ENCODE measurements at places on chromosomes 16 and 17. TPM values are rescaled to one million over a fixed set of nuclear protein-coding genes. Genes with fewer than 3 reads are reported as not detected.

- peaks cover 6% of the 10 kb centered on the region for H3K27me3 ChIP-seq
- H3K36me3 ChIP-seq, result no peaks in the 10 kb centered on the region
- DNase-seq, result no peak
- no peak overlapping the region for H3K4me3 ChIP-seq
- H3K27ac ChIP-seq, result no peak overlapping the region
- no peaks in the 10 kb centered on the region for H3K4me1 ChIP-seq
Measured at GRCh38 chr16:86775511-86775921, 197.2 kb downstream of the FOXL1 start.

DNA sequence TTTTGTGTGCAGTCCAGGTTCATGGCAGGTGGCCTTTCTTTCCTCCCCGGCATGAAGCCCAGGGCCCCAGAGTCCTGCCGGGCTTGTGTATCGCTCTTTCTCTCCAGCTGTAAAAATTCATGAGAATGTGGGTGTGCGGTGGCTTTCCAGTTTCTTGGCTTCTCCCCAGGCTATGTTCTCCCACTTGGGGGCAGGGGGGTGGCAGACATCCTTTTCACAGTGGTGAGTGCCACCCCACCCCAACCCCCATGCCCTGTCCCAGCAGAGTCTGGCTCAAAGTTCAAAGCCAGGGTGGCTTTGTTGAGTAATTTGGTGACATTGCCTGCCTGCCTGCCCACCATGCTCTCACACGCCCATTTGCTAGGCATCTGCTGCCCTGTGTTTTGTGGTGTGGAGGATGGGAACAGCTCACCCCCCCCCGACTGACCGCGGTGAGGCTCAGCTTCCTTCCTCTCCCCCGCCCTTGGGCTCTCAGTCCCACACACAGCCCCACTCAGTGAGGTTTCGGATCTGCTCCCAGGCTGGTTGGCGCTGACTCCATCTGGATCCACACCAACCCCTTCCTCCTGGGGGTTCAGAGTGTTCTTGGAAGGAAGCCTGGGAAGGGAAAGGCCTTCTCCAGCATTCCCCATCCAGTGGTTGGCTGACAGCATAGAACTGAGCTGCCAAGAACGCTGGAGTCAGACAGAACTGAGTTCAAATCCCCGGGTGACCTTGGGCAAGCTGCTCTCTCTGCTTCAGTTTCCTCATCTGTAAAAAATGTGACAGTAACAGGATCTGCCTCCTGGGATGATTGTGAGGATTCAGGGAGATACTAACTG, 36.0 kb downstream of the CHD9 start:
- peak; percentile 20 for DNase-seq
- H3K27me3 ChIP-seq, result no peaks in the 10 kb centered on the region
- H3K36me3 ChIP-seq, result peaks cover 7% of the 10 kb centered on the region
- H3K4me1 ChIP-seq, result peaks cover 71% of the 10 kb centered on the region
- peak overlapping the region; percentile 87 for H3K27ac ChIP-seq

DNA sequence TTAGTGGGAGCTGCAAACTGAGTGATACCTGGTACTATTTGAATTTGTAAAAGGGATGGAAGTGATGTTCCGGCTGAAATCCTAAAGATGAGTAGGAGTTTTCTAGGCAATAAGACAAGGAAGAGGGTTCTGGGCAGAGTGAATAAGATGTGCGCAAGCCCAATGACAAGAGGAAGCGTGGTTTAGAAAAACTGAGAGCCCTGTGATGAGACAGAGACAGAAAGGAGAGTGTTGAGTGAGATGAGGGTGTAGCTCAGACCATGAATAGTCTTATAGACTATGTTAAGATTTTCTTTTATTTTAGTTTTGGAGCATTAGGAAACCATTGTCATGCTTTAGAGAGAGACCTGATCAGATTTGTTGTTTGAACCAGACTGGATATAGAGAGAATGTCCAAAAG, 50.2 kb downstream of the COX10 start:
- peaks cover 19% of the 10 kb centered on the region for H3K4me1 ChIP-seq
- no peaks in the 10 kb centered on the region for H3K27me3 ChIP-seq
- no peak overlapping the region for H3K4me3 ChIP-seq
- no peak overlapping the region for H3K27ac ChIP-seq
- DNase-seq, result no peak

DNA sequence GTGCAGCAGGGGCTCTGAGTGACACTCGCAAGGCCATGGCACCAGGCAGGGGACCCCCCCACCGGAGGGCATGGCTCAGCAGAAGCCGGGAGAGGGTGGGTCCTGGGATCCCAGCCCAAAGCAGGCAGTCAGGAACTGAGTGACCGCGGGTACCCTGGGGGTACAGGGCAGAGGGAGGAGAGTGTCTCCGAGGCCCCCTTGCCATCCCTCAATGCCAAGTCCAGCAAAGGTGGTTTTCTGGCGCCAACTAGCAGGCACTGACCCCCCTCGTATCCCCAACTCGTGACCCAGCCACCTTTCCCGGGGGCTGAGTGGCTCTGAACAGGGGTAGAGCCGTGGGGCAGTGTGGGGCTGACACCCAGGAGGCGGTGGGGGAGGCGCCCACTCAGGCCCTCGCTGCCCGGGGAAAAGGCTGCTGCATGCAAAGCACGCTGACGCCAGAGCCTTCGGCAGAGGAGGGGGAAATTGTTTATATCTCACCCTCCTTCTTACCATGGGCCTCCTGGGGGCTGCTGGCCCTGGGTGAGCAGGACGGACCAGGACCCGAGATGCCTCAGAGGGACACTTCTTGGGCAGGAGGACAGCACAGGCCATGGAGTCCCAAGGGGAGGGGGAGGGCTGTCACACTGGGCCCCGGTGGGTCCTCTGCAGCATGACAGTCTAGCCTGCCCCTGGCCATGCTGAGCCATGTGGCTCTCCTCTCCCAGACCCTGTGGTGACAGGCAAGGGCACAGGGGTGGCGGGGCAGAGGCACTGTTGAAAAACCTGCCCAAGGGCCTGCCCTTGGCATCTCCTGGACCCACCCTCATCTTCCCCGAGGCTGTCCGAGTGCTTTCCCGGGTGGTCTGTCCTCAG, 14.6 kb upstream of the ENPP7 start:
- no peaks in the 10 kb centered on the region for H3K36me3 ChIP-seq
- no peaks in the 10 kb centered on the region for H3K4me1 ChIP-seq
- no peak overlapping the region for H3K4me3 ChIP-seq
- peaks cover 10% of the 10 kb centered on the region for H3K27me3 ChIP-seq

DNA sequence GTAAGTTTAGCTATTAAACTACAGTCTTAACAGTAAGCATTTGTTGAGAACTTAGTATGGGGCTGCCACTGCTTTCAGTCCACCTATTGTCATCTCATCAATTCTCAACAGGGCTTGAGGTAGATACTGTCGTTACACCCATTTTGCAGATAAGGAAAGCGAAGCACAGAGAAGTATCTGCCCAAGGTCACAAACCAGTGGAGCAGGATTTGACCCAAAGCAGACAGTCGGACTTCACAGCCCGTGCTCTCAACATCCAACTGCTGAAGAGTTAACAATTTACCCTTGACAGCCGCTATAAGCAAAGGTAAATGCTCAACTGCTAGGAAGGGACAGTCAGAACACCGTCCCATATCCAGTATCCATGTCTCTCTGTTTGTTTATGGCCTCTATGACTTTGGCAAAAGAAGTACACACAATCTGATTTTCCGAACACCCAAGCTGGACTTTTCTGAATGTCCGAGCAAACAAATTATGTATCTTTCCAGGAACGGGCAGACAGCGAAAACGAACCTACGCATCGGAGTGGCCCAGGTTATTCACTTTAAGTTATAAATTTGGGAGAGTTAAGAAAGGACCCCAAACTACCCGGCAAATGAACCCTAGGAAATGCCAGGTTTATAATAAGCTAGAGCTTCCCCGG, 1.2 kb downstream of the SIAH1 start:
- peaks cover 6% of the 10 kb centered on the region for H3K36me3 ChIP-seq
- H3K4me3 ChIP-seq, result peak overlapping the region; percentile 93
- peaks cover 47% of the 10 kb centered on the region for H3K4me1 ChIP-seq
- peak overlapping the region; percentile 88 for H3K27ac ChIP-seq

DNA sequence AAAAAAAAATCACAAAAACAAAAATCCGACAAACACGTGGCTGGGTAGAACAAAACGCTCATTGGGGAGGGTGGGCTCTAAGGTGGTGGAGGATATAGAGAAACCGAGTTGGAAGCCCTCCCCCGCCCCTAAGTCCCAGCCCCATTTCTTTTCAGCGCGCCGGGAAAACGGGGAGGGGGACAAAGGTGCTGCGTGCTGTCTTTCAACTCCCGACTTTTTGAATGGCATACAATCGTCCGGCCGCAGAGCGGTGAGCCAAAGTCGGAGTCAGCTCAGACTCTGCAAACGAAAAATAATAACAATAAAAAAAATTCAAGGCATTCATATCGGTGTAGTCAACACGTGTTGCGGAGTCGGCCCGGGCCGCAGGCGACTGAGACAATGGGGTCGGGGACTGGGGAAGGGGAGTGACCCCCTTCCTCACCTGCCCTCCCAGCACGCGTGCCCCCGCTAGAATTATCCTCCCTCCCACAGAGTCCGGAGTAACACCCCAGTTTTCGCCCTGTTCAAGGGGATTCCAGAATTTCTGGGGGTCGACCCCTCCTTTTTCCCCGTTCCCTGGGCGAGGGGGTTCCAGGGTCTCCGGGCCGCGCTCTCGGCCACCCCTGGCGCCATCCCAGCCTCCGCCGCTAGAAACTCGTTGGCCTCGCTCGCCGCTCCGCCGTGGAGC, 1.7 kb upstream of the IGF2BP1 start:
- peaks cover 62% of the 10 kb centered on the region for H3K27me3 ChIP-seq
- H3K4me1 ChIP-seq, result peaks cover 33% of the 10 kb centered on the region
- peak overlapping the region; percentile 57 for H3K4me3 ChIP-seq
- no peaks in the 10 kb centered on the region for H3K36me3 ChIP-seq
- DNase-seq, result peak; percentile 33
- H3K27ac ChIP-seq, result no peak overlapping the region

GRCh38 chr17:68707031-68707430, 105.9 kb upstream of the FAM20A start:
- H3K27ac ChIP-seq, result no peak overlapping the region
- H3K4me3 ChIP-seq, result no peak overlapping the region
- peaks cover 7% of the 10 kb centered on the region for H3K27me3 ChIP-seq
- H3K36me3 ChIP-seq, result no peaks in the 10 kb centered on the region
- DNase-seq, result no peak

DNA sequence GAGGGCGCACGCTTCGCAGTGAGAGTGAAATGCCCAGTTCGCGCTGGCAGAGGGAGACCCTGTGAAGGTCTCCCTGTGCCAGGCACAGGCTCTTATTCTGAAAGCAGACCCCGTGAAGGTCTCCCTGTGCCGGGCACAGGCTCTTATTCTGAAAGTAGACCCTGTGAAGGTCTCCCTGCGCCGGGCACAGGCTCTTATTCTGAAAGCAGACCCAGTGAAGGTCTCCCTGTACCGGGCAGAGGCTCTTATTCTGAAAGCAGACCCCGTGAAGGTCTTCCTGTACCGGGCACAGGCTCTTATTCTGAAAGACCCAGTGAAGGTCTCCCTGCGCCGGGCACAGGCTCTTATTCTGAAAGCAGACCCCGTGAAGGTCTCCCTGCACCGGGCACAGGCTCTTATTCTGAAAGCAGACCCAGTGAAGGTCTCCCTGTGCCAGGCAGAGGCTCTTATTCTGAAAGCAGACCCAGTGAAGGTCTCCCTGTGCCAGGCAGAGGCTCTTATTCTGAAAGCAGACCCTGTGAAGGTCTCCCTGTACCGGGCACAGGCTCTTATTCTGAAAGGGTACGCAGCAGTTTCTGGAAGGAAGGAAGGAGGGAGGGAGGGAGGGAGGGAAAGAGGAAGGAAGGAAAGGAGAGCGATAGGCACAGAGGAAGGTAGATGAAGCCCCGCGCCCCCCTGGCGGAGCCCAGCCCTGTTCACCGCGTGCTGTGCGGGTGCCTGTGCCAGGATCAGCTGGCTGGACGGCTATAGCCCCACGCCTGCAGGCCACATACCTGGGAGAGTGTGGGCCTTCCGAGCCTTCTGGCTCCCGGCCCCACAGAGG, 55.3 kb downstream of the WDR45B start:
- peaks cover 51% of the 10 kb centered on the region for H3K4me1 ChIP-seq
- H3K4me3 ChIP-seq, result peak overlapping the region; percentile 72
- H3K36me3 ChIP-seq, result peaks cover 13% of the 10 kb centered on the region

DNA sequence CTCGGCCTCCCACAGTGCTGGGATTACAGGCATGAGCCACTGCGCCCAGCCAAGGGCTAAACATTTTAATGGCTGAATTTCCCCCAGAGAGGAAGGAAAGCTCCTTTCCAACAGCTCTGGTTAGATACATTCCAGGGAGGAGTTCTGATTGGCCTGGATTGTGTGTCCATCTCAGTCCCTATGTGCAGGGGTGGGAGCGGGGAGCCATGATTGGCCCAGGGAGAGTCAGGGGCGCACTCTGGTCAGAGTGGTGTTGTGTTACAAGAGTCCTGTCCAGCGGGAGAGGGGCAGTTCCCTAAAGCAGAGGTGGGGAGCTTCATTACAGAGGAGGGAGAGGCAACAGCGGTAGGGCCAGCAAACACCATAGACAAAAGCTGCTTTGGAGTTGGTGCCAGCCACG, 75.0 kb downstream of the RAP1GAP2 start:
- DNase-seq, result no peak
- H3K36me3 ChIP-seq, result peaks cover 2% of the 10 kb centered on the region
- H3K27ac ChIP-seq, result no peak overlapping the region
- no peaks in the 10 kb centered on the region for H3K27me3 ChIP-seq

DNA sequence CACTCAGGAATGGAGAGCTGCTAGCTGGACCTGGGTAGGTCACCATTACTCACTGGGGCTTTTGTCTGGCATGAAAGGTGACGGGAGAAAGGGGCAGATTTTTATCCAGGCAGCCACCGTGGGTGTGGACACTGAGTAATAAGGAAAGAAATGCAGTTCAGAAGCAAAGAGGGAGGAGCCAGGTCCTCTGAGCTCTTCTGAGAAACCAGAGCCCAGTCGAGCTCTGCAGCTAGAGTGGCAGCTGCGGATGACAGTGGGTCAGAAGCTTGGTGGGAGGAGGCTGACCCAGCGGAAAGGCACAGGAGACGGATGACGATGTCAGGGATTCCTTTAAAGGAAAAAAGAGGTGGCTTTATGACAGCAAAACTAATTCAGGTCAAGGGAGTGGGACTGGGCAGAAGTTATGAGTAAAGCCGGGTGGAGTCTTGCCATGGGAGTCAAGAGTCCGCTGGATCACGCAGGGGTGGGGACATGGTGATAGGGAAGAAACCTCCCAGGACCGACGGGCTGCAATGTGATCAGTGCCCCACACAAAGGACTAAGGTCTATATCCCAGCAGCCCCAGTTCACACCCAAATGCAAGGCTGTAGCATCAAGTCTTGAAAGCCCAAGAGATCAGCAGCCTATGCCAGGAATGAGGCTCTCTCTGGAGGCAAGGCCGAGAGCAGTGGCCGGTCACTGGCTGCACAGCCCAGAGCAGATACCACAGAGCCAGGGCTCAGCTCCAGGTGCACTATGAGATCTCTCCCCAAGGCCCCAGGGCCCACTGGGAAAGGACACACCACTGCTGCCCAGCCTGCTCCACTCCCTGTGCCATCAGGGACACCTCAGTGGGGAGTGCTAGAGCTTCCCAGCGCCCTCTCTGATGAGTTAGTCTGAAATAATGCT, 6.3 kb upstream of the MNT start:
- H3K4me1 ChIP-seq, result peaks cover 8% of the 10 kb centered on the region
- H3K4me3 ChIP-seq, result no peak overlapping the region
- peaks cover 16% of the 10 kb centered on the region for H3K36me3 ChIP-seq

- no peak overlapping the region for H3K4me3 ChIP-seq
- H3K4me1 ChIP-seq, result peaks cover 4% of the 10 kb centered on the region
- peaks cover 9% of the 10 kb centered on the region for H3K27me3 ChIP-seq
- H3K27ac ChIP-seq, result no peak overlapping the region
- no peaks in the 10 kb centered on the region for H3K36me3 ChIP-seq
- no peak for DNase-seq
Measured at GRCh38 chr17:882827-883585, 96.6 kb downstream of the NXN start.

Gene AOC2
- total RNA-seq, result 2.0 TPM

Gene CNTD1
- not detected for total RNA-seq

Gene LDHD
- total RNA-seq, result not detected

Gene ZNF747
- total RNA-seq, result 21.6 TPM

Gene ICAM2
- total RNA-seq, result 44.7 TPM

Gene SLC52A1
- total RNA-seq, result 0.09 TPM
